HTR-8/SVneo (cell line): ENCODE measurements at places on chromosomes 13 and 19.
A peak's percentile ranks its signal among the peaks of the same experiment; 100 is the strongest.

GRCh38 chr13:62537593-62537992, 1121.9 kb upstream of the PCDH20 start:
- DNase-seq = no peak

GRCh38 chr19:19160461-19161035, 9.5 kb downstream of the MEF2B start:
- no peak for DNase-seq

GRCh38 chr13:30873499-30873898, 32.6 kb upstream of the MEDAG start:
- no peak for DNase-seq

DNA sequence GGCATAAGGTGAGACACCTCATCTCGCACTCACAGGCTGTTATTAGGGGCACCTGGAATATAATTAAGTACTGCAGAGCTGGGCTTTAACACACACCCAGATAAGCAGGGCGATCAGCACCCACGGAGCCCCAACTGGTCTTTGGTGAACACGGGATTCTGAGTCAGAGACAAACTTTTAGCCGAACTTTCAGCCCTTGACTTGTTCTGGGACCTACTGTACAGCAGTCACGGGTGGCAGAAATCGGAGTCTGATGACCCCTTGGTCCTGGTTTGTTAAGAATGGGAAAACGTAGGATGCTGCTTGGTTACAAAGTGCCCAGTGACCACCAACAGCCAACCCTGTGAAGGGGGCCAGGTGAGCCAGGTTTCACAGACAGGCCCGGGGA, 9.0 kb downstream of the SH3GL1 start:
- no peak for DNase-seq

GRCh38 chr13:62040806-62041205, 625.2 kb upstream of the PCDH20 start:
- no peak for DNase-seq

- DNase-seq = no peak
These were observed 58.6 kb downstream of the GADD45B start for GRCh38 chr19:2534423-2535013.

DNA sequence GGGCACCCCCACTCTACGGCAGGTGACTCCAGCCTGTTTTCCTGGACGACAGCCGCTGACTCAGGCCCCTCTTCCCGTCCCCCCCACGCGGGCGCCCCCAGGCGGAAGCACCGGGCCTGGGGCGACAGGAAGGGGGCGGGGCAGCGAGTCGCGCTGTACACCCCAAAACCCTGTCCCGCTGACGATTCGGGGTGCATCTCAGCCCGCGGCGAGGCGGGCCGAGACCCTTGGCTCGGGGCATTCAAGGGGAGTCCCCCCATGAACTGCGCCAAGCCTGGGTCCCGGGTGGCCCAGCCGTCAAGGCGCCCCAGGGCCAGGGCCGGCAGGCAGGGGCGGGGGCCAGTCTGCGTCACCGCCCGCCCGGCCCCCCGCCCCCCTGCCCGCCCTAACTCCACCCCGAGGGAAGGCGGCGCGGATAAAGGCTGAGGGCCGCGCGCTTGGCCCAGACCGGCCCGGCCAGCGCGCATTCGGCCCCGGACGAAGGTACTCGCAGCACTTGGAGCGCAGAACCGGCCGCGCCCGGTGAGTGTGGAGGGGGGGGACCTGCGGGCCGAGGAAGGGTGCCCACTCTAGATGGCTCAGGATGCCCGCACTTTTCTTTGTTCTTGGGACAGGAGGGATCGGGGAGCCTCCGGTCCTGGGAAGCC, at the start of gene MIDN:
Gene MIDN (plus strand): TSS at position 445 of the 647 bp plus-strand sequence. CDS start 1,714 bp downstream, outside the sequence.
- no peak for DNase-seq

- DNase-seq = no peak
These were observed 91.5 kb upstream of the MCF2L start for GRCh38 chr13:112877539-112877938.

DNA sequence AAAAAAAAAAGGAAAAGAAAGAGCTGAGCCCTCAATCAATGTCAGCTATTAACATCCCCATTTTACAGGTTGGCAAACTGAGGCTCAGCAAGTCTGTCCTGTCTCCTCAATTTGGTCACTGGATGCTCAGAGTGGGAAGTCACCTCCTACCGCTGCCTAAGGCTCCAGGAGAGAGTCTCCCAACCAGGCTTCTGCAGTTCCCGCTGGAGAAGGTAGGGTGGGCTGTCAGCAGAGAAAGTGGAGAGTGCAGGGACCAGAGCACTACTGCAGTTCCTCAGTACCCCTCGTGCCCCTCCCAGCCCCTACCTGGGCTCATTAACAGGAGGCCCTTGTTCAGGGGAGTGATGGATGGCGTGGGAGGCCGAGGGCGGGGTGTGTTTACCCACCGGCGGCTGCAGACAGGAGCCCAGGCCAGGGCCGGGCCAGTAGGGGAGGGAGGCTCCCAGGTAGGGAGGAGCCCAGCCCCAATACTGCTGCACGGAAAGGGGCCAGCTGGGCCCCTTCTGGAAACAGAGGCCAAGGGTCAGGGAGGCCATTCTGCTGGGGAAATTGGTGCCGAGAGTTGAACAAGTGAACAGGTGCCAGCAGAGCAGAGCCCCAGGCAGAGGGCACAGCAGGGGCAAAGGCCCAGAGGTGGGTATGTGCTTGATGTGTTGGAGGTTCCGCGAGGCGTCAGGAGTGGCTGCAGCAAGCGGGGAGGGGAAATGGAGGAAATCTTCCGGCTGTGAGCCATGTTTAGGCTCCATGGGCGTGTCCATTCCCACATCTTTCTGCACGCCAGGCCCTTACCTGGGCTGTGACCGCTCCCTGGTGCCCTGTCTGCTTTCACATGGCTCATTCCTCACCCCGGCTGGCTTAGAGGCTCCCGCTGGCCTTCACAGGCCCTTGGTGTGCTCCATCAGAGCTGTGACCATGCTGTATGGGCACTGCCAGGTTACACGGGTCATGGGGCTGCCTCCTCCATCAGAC, 7.6 kb upstream of the COMP start:
- no peak for DNase-seq

DNA sequence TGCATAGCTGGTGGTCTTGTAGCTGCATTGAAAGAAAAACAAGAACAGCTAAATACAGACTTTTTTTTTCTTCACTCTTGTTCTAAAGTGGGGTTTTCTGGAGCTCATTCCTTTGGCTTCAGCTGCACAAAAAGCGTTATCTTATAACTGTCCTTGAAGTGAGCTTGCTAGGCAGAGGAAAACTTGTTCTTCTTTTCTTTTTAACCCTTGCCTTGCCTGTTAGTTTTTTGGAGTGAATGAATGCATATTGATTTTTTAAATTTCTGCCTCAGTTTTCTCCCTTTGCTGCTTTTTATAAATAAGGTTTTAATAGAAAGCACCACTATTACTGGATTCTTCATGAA, 1.5 kb downstream of the ZNF765 start:
- DNase-seq = no peak

- no peak for DNase-seq
These were observed 95.5 kb upstream of the SERP2 start for GRCh38 chr13:44278166-44278565.

DNA sequence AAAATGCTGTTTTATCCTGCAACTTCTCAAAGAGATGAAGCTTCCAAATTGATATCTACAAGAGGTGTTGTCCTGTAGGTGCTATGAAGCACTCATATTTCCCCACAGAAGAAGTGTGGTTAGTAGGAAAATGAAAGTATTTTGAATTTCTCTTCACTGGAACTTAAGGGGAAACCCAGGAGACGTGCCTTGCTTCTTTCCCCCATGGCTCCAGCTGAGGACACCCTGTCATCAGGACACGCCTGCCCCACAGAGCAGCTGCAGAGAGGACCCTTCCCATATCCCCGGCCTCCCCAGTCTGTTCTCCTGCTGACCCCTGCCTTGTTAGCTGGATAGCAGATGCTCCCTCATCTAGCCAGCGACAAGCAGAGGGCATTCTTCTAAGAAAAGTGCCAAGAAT, 371.3 kb downstream of the COG6 start:
- DNase-seq = no peak

GRCh38 chr19:12912571-12912970, 6.5 kb downstream of the SYCE2 start:
- no peak for DNase-seq

DNA sequence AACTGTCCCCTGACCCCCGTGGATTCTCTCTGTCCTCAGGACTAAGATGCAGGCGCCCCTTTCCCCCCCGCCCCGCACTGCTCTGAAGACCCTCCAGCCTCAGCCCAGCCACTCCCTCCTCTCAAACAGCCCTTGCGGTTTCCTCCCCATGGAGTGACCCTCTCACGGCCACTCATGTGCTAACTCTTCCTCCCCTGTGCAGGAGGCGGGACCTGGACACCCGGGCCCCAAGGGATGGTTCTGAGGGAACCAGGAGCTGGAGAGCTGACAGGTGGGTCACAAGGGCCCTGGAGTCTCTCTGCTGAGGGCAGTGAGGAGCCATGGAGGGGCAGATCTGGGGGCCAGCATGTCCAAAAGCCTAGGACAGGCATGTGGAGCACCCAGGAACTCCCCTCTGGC, 1.9 kb downstream of the ISOC2 start:
- DNase-seq = no peak

- no peak for DNase-seq
These were observed 1.2 kb upstream of the KCNA7 start for GRCh38 chr19:49073514-49074378.

GRCh38 chr19:23789246-23789645, 30.6 kb upstream of the ZNF681 start:
- DNase-seq = no peak

- DNase-seq = no peak
These were observed 3.2 kb downstream of the RPL18A start for GRCh38 chr19:17862711-17863519.

- DNase-seq = no peak
These were observed 863 bp downstream of the ANKRD10 start for GRCh38 chr13:110914081-110914330.

DNA sequence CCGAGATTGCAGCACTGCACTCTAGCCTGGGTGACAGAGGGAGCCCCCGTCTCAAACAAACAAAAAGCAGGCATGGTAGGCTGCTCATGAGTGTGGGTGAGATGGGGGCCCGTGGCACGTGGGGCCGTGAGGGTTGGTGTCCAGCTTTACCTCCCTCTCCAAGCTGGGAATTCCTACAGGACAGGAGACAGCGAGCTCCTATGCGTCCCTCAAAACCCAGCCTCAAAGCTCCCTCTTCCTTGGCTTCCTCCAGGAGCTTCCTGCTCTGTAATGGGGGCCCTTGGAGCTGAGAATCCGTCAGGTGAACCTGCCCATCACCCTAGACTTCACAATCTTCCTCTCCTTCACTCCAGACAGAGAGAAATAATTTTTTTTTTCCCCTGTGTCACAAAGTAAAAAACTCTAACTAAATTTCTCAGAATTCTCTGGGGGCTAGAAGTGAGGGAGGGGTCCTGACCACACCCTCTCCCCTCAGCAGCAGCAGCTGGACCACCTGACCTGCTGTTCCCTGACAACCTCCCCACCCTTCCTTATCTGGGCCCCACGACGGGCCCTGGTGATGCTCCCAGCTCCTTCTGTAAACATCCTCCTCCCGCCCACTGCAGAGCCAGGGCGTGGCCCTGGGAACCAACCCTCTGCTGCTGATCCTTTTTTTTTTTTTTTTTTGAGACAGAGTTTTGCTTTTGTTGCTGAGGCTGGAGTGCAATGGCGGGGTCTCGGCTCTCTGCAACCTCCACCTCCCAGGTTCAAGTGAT, 22.1 kb upstream of the WDR18 start:
- DNase-seq = no peak

DNA sequence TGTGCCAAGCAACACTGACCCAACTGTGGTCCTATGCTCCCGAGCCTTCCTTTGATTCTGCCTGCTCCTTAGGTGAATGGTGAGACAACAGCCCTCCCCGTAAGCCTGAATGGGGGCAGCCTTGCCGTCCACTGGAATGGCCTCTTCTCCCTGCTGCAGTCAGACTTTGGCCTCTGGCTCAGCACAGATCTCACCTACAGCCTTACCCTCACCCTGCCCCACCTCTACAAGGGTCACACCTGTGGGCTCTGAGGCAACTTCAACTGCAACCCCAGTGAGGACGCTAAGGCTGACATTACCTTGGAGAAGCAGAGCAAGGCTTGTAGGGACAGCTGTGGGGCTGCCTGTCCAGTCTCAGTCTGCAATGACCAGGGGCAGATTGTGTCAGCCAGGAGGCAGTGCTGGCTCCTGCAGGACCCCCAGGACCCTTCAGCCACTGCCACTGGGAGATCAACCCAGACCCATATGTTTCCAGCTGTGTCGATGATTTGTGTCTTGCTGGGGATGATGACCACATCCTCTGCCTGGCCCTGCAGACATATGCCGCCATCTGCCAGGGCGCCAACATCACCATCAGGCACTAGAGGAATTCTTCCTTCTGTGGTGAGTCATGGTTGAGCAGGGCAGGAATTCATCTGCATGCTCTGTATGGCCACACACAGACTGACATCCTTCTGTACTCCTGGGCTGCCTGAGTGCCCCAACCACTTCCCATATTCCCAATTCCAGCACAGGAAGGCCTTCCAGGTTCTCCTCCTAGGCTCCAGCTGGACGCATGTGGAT, 27.3 kb upstream of the FXYD3 start:
- peak; percentile 87 for DNase-seq

- DNase-seq = no peak
These were observed 525.5 kb upstream of the SGCG start for GRCh38 chr13:22655106-22655852.

DNA sequence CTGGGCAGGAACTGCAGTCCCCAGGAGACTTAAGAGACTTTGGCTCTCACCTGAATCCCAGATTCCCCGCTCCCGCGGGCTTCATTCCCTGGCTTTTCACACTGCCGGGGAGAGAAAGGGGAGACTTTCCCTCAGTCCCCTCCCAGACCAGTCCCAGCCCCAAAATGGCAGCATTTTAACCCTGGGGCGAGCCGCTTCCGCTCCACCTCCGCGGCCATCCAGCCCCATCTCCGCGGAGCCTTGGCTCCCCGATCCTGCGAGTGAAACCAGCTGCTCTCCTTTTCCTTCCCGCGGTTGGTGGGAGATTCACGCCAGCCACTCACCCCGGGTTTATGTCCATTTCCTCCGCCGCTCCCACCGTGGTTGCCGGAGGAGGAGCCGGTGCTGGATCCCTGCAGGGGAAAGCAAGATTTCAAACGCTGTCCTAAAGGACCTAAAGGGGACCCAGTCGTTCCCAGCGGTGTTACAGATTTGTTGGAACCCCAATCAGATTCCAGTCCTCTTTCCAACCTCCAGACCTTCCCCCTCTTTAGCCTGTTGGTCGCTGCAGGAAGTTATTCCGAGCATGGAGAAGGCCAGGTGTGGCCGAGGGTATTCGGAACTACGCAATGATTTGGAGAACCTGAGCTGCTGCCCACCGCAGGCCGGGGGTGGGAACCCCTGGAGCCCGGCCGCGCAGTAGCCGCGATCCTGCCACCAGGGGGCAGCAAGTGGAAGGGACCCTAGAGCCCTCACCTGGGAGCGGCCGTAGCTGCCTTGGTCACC, 3.4 kb downstream of the DMKN start:
- peak; percentile 90 for DNase-seq

- DNase-seq = no peak
These were observed 4.0 kb upstream of the HCN2 start for GRCh38 chr19:585551-586110.

- no peak for DNase-seq
These were observed 49.2 kb downstream of the KLF5 start for GRCh38 chr13:73107970-73108369.
